ENCODE measurements at places on chromosomes 1 and 21.

- DNase-seq: no peak
These were observed 3.4 kb upstream of the ECE1 start for GRCh38 chr1:21293537-21294265.

DNA sequence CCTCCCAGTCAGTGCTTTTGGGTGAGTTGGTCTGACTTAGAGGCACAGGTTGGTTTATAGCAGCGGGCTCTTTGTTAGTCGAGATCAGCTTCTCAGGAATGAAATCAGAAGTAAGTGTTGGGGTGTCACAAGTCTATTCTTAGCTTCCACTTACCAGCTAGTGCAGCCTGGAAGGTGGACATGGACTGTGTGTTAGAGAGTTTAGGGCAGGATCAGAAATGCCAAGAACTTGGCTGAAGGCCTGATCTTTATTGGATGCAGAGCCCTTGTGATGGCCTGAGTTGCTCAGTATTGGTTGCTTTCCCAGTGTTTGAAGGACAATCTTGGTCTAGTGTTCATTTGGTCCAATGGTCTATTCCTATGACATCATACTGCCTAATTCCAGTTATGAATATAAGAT is 377.0 kb upstream of the USP24 start:
- no peak for DNase-seq

GRCh38 chr1:198364471-198364870 is 176.0 kb downstream of the ATP6V1G3 start:
- no peak for DNase-seq

- peak; percentile 70 for DNase-seq
These were observed 8.4 kb downstream of the CFAP45 start for GRCh38 chr1:159891275-159892157.

Data from posterior cingulate gyrus (tissue), 11 donors.